ENCODE measurements at places on chromosomes 12 and 14.

- DNase-seq: no peak
Observed at GRCh38 chr12:52601671-52602070, 408 bp upstream of the KRT72 start.

DNA sequence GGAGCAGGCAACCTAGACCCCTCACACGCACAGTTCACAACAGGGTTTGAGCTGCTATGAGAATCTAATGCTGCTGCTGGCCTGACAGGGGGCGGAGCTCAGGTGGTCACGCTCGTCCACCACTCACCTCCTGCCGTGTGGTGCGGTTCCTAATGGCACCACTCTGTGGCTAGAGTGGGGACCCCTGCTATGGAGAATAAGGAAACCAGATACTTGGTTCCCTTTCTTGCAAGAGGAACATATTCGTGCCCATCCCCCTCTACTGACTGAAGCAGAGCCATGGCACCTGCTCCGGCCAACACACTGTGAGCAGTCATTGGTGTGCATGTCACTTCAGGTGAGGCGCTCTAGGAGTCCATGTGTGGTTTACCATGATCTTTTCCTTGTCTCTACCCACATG is 30.4 kb upstream of the RIMBP2 start:
- no peak for DNase-seq

- DNase-seq: no peak
Observed at GRCh38 chr12:113133666-113134065, 1.9 kb downstream of the RASAL1 start.

GRCh38 chr14:89667983-89668382 is 250.9 kb upstream of the FOXN3 start:
- no peak for DNase-seq

DNA sequence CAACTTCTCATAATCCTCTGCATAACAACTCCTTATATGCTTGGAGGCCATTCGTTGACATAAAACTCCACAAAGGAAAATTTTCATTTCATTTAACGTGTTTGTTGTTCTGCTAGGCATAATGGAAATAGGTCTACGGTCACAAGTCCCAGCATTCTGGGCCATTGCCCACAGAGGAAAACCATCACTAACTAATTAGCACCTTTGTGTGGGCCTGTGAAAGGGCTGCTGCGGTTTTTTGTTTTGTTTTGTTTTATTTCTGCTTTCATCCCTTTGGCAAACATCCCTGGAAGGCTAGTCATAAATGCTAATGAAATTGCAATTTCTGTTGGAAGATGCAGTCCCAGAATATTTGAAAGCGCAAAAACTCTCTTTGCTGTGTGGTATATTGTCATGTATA is 180.3 kb downstream of the RMST start:
- no peak for DNase-seq

- no peak for DNase-seq
Observed at GRCh38 chr14:39350866-39351265, 81.4 kb downstream of the FBXO33 start.

GRCh38 chr12:58415716-58416115 is 474.3 kb downstream of the ATP23 start:
- no peak for DNase-seq

- no peak for DNase-seq
Observed at GRCh38 chr14:77791225-77791600, 8.7 kb upstream of the ADCK1 start.

- DNase-seq: no peak
Observed at GRCh38 chr14:52834440-52834842, 43.0 kb upstream of the GNPNAT1 start.

- DNase-seq: peak; percentile 25
Observed at GRCh38 chr12:25959071-25959961, 834 bp downstream of the RASSF8 start.

DNA sequence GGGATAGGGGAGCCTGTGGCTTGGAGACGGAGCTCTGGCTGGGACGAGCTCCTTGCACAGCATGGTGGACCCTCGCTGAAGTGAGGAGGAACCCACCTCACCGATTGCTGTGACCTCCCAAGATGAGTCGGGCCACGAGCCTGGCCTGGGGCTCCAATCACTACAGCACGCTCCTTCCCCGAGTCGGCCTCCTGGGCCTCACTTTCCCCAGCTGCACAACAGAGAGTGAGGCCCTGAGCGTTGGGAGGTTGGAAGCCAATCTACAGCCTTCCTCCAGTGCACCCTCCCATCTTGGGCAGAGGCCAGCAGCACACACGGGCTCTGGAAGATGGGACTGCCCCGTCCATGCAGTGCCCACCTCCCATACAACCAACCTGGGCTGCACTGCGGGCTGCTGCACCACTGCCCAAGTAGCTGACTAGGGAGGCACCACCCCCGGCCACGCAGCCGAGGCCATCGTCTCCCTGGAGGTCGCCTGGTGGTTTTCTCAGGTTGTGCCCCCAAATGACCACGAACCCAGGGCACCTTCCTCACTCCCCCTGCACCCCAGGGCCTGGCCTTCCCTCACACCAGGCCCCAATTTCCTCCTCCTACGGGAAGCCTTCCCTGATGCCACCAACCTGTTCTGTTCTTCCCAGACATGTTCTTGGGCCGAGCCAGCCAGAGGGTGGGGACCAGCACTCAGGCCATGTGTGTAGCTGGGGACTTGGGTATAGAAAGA is 152.3 kb upstream of the C14orf180 start:
- DNase-seq: no peak

DNA sequence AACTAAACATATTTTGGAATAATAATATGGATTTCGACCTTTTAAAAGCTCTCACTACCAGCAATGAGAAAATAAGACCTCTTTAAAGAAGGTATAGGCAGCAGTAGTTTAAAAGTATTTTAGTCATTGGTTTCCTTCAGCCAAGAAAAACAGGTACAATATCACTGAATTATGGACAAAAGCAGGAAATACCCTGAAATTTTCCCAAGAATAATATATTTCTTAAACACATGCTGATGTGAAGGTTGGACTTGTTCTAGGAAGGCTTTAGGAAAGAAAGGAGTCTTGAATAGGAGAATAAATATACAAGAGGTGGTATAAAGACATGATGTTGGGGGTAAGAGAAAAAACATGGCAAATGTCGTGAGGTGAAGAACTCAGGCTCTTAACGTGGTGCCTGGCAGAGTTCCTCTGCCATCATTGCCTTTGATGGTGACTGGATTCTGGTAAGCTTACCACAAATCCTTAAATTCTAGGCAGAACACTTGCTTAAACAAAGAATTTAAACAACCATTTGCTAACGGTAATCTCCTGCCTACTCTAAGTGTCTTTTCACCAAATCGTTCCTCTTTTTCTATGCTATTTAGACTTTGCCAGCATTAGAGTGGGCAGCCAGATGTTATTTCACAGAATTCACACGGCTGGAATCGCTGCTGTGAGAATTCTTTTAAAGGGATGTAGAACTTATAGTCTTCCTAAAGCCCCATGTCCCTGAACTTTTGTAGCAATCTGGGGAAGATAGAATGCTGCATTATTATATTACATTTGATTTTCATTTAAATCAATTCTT is 11.9 kb upstream of the NUDT4 start:
- DNase-seq: no peak

GRCh38 chr12:14460212-14460841 is 94.8 kb downstream of the ATF7IP start:
- no peak for DNase-seq

DNA sequence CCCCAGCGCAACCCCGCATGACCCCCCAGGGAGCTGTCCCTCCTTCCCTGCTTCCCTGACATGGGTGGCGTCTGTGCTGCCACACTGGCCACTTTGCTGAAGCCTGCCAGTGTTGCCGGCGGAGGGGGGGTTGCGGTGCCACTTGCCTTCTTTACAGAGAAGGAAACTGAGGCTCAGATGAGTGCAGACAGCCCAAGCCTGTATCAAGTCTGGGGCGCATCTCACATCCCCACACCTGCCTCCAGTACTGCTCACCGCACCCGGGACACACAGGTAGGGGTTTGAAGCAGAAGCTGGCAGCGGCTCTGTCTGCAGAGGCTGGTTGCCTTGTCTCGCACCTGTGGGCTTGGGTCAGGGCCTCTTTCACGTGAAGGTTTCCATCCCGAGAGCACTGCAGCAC is 104.7 kb upstream of the RTL1 start:
- no peak for DNase-seq

- DNase-seq: no peak
Observed at GRCh38 chr12:41681898-41682297, 462.8 kb downstream of the GXYLT1 start.

DNA sequence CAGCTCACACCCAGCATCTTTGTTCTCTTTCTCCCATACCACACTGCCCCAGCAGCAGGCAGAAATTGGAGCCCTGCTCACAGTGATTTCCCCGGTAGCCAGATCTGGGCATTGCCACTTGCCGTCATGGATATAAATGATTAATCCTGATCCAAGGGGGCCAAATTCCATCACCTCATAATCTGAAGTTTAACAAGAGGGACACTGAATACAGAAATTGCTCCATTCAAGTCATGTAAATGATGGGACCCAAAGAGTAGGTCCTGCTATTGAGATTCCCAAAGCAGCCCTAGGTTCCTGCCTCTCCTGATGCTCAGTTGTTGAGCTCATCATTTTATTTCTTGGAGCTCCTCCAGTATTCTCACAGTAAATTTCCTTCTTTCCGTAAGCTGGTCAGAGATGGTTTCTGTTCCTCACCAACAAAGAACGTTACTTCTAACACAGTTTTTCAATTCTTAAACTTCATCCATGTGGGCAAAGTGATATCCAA is 11.7 kb downstream of the ITPR2 start:
- no peak for DNase-seq

- no peak for DNase-seq
Observed at GRCh38 chr14:75236467-75236866, 42.2 kb upstream of the FOS start.

DNA sequence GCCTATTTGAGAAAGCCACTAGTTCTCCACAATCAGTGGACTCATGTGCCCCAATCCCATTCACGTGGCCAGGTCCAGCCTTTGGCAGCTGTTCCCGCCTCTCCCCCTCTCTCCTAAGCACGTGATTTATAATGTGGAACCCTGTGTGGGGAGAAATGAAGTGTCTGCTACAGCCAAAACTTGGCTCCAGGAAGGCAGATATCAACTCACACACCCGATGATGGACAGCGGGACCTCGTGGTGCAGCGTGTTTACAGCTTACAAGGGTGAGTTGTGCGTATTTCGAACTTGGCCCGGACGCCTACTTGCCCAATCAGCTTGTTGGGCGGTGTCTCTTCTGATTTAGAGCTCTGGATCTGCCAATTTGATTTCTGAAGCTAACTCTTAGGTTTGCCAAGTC is 38.1 kb upstream of the FAM181A start:
- DNase-seq: no peak

DNA sequence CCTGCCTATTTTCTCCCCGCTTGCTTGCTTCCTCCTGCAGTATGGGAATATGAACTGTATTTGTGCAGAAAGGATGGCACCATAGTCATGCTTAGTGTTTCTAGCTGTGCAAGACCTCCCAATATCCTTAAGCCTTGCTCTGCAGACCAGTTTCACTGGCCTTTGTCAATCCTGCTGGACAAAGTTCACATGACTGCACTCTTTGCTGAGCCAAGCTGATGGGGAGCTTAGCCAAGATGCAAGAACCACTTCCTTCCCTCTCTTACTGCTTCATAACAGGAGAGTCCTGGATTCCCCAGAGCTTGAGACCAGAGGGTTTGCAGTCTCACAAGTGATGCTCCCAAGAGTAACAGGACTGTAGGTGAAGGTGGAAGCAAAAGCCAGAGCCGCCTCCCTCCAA is 3.8 kb downstream of the ASIC1 start:
- DNase-seq: no peak

- no peak for DNase-seq
Observed at GRCh38 chr12:31900271-31900670, 58.9 kb upstream of the RESF1 start.

GRCh38 chr12:133264173-133264572 is 28.5 kb upstream of the ANHX start:
- no peak for DNase-seq

- DNase-seq: no peak
Observed at GRCh38 chr12:6688543-6688998, 604 bp downstream of the ZNF384 start.

DNA sequence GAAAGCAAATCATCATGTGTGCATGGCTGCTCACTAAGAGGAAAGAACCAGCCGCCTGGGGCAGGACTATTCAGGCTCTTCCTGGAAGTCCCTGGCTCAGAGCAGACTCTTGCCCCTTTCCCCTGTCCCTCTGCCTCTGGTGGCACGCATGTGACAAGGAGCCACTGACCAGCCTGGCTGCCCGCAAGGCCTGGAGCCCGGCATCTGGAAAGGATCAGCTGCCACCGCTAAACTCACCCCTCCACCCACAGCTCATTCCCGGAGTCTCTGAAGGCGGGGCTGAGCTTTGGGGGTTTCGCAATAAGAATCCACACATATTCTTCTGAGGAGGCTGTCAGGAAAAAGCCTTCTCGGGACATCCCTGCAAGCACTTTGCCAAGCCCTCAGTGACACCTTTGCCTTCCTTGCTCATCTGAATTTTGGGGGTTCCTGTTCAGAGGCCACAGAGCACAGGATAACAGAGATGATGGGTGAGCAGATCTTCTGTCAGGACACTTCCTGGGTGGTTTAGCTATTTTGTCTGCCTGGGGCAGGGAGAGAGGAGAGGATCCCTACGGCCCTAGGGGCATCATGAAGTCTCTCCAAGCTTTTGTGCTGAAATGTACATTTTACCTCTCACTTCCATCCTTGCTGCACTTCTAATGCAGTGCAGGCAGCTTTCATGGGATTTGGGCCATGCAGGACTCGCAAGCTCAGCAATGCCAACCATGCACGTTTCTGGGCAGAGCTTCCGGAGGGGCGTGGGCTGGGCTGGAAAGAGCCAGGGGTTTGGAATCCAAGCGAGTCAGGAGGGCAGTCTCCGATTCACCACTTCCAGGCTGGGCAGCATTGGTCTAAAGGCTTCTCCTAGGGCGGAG is 124.8 kb upstream of the MAP1LC3B2 start:
- DNase-seq: no peak

DNA sequence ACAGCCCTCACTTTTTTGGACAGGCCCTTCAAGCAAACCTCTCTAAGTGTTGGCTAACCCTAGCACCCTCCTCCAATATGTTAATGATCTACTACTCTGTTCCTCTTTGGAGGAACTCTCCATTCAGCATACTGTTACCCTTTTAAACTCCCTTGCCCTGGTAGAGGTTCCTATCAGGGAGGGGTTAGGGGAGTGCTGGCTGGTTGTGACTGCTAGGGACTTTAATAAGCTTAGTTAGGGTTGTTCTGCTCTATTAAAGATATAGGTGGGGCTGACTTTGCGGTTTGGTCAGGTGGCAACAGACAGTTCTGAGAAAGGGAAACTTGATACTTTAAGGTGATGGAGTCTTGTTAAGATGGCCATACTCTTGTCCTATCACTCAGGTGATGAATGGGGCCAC is 301.5 kb upstream of the FBXO33 start:
- DNase-seq: no peak

GRCh38 chr12:98085046-98085755 is 430.2 kb upstream of the TMPO start:
- DNase-seq: no peak

DNA sequence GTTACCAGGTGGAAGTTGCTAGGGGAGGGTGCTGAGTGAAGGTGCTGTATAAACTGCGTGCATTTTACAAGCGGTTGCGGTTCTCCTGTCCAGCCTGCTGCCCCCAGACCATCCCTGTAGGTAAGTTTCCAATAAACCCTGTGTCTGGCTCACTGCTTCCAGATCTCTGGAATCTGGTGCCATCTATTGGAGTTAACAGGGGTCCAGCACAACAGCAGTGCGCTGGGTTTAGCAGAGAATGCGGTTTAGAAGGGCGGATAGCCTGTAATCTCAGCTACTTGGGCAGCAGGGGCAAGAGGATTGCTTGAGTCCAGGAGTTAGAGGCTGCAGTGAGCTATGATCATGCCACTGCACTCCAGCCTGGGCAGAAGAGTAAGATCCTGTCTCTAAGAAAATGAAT is 4.9 kb downstream of the AACS start:
- DNase-seq: no peak

Measured in activated naive CD8-positive, alpha-beta T cell treated with anti-CD3 and anti-CD28 coated beads, Interleukin-2, amount 50 U/mL, for 24 hours (primary cell).